ENCODE measurements at places on chromosomes 7 and 10.

GRCh38 chr10:34526186-34526585 is 288.9 kb downstream of the PARD3 start:
- DNase-seq, result no peak

GRCh38 chr7:149281508-149282330 is 19.7 kb downstream of the ZNF783 start:
- DNase-seq, result no peak

GRCh38 chr10:79286318-79286951 is 60.8 kb upstream of the PPIF start:
- DNase-seq, result peak; percentile 87

DNA sequence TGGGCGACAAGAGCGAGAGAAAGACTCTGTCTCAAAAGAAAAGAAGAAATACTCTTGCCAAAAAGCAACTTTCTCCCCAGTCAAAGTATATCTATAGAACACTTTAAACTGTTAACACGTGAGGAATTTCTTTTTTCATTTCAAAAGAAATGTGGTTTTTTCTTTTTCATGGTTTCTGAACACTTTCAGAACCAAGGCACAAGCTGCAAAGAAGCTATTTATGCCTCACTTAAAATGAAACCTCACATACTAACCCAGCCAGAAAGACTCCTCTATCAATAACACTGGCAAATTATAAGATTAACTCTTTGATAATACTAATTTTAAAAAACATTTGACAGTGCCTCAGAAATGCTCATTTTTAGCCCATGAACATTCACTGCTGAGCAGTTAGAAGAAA is 20.9 kb downstream of the TBX20 start:
- DNase-seq, result no peak

DNA sequence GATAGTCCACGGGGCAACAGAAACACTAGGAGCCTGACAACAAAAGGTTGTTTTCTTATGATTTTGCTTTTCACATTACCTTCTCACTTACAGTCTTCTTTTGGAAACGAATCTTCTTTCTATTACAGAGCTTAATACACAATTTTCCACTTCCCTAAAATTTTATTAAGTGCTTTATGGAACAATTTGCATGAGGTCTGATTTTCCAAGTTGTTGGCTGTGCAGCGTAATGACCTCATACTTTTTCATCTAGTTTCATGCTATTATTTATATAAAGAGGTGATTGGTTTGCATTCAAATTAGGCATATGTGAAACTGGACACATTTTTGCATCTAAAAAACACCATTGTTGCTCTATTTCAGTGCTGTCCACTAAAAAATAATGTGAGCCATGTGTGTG is 76.7 kb downstream of the CFAP58 start:
- no peak for DNase-seq

DNA sequence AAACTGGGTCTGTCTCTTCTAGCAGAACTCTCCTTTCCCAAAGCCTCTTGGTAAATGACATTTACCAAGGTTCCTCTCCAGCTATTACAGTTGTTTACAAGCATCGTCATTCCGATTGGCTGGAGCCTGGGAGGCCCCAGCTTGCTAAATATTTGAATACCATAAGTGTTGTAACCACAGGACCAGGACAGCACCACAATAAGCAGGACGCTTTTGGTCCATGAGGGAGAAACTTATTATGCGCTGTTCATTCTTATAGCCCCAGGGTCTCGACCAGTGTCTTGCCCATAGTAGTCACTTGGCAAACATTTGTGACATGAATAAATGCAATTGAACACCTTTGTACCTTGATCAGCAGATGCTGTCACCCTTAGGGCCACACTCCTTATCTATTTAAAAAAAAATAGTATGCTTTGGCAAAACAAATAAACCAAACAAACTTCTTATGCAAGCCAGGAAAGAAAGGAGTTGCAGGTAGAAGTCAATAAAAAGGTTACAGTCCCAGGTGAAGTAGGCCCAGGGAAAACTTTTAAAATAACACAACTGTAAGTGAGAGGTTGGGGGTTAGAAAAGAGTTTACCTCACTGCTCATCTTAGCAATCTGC is 32.8 kb downstream of the NRAP start:
- no peak for DNase-seq

DNA sequence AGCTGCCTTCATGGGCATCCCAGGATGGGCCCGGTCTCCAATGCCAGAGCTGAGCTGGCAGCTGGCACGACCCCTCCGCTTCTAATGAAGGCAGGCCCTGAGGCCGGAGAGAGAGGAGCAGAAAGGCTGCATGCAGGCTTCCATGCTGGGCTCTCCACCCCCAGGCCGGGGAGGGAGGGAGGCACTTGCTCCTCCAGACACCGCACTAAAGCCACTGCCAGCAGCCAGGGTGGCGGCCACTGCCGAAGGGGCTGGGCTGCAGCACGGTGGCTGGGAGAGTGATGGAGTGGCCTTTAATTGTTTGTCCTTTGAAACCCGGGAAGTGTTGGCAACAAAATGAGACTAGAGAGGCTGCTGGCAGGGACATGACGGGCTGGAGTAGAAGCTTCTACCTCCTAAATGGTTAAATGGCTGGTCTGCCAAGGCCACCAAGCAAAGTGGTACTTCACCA is 236.5 kb downstream of the SKAP2 start:
- DNase-seq, result no peak

GRCh38 chr10:119542357-119542987 is at the start of gene RGS10:
Gene RGS10, minus strand, starts transcription at chr10:119542719. Its CDS starts 81 bp downstream, at chr10:119542638.
- DNase-seq, result peak; percentile 80

- DNase-seq, result no peak
Measured at GRCh38 chr7:43648473-43649406, 65.8 kb downstream of the STK17A start.

- no peak for DNase-seq
Measured at GRCh38 chr10:85593226-85593772, 773.3 kb downstream of the GRID1 start.
